ENCODE measurements at places on chromosomes 13 and 19.
A peak's percentile ranks its signal among the peaks of the same experiment; 100 is the strongest.

DNA sequence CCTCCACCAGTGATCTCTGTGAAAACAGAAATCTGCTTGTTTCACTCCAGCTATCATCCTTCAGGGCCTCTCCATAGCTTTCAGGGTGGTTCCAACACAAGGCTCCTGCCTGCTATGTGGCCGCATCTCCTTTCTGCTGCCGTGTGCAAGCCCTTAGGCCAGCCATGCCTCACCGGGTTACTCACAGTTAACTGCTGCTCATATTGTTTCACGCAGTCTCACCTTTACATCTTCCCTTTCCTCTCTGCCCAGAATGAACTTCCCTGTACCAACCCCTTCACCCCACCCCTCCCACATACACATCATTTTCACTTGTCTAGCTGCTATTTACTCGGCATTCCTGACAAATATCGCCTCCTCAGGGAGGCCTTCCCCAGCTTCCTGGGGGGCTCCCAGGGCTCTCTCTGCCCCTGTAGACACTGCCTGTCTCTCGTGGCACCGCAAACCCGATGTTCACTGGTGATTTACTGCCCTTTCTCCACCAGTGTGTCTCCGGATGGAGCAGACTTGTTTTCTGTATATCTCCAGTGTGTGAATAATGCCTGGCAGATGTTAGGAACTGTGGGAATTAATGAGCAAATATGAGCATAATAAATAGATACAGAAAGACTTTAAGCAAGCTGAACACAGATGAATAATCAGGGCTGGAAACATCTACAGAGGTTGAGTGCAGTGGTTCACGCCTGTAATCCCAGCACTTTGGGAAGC is 39.3 kb upstream of the GPR183 start:
- no peak for DNase-seq

DNA sequence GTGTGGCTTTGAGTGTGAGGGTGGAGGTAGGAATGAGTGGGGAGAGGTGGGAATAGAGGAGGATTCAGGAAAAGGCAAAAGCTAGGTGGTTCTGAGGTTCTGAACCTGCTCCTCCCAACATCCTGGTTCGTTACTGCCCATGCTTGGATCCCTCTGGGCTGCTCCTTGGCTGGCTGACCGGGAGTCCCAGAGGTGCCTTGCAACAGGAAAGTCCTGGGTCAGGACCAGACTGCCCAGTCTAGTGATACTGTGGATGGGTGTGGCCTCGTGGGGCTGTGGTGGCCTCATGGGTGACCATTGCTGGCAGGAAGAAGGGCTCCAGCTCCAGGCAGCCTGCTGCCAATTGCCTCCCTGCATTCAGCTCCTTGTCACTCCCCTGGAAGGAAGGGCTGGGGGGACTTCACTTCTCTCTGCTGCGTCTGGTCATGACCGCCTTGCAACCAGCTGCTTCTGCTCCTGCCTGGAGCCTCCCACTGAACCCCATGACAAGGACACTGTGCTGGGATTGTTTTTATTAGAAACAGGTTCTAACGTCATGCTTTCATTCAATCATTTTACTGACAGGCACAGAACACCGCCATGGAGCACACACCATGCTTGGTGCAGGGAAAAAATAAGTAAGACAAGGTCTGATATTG is 61.5 kb upstream of the UBL3 start:
- no peak for DNase-seq

DNA sequence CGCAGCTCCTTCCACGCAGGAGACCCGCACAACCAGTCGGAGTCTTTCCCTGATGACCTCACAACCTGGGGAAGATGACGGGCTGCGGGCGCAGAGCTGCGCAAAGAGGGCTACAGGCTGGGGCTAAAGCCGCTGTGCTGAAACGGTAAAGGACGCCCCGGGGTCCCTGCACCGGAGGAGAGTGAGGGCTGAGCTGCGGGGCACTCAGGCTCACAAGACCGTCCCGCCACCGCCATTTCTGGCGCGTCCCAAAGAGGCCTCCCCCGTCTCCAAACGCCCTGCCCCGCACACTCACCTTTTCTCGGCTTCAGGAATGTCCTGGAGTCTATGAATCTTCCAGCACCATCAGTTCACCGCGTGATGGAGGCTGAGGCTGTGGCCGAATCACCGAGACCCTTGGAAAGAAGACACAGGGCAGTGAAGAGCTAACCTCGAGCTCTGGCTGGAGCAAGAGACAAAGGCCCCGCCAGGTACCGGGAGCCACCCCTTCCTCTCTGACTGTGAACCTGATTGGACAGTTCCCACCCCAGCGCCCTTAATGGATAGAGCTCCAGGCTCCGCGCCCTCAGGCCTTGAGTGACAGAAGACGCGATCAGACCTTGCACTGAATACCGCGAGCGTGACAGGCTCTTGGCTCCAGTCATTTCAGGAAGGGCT is 41.8 kb upstream of the ZNF429 start:
- DNase-seq, result peak; percentile 92

DNA sequence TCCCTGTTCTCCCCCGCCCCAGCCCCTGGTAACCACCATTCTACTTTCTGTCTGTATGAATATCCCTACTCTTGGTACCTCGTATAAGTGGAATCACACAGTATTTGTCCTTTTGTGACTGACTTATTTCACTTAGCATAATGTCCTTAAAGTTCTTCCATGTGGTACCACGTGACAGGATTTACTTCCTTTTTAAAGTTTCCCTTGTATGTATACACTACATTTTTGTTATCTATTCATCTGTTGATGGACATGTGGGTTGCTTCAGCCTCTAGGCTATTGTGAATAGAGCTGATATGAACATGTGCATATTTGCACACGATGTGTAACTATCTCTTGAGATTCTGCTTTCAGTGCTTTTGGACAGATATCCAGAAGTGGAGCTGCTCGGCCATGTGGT is 59.6 kb upstream of the GJB6 start:
- DNase-seq, result no peak

DNA sequence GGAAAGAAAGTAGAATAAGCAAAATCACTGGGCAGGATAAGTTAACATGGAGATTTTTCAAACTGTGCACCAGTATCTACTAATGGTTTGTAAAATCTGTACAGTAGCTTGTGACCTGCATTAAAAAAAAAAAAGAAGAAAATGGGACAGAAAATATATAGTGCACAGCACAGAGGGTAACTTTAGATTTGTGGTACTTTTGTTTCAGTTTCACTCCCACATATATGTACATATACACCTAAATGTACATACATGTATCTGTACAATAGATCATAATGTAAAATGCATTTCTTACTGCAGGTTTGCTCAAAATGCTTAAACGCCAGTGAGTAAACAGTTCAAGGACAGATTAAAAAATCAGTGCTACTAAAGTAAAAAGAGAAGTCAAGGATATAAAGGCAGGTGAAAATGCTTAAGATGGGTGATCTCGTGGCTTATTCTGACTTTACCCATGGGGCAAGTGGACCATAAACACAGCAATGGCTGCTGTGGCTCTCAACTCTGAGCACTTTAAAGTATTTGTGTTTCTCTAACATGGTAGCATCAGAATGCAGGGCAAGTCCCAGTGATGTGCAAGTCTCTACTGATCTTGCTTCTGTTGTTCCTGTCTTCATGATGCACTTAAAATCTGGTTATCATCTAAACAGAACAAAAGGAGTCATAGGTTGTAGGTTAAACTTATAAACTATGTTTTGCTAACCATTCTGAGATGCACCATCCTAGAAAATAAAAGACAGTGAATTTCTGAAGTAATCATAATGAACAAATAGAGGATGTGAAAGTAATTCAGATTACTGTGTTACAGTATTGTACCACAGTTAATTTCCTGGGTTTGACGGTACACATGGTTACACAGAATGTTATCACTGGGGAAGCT is 112.3 kb downstream of the MIPEP start:
- DNase-seq, result no peak

GRCh38 chr19:1856698-1857603 is 6.4 kb downstream of the KLF16 start:
- DNase-seq, result no peak

- DNase-seq, result no peak
These were observed 658 bp downstream of the CLPP start for GRCh38 chr19:6362027-6362350.

GRCh38 chr13:39036212-39036611 is 1.7 kb downstream of the PROSER1 start:
- no peak for DNase-seq

DNA sequence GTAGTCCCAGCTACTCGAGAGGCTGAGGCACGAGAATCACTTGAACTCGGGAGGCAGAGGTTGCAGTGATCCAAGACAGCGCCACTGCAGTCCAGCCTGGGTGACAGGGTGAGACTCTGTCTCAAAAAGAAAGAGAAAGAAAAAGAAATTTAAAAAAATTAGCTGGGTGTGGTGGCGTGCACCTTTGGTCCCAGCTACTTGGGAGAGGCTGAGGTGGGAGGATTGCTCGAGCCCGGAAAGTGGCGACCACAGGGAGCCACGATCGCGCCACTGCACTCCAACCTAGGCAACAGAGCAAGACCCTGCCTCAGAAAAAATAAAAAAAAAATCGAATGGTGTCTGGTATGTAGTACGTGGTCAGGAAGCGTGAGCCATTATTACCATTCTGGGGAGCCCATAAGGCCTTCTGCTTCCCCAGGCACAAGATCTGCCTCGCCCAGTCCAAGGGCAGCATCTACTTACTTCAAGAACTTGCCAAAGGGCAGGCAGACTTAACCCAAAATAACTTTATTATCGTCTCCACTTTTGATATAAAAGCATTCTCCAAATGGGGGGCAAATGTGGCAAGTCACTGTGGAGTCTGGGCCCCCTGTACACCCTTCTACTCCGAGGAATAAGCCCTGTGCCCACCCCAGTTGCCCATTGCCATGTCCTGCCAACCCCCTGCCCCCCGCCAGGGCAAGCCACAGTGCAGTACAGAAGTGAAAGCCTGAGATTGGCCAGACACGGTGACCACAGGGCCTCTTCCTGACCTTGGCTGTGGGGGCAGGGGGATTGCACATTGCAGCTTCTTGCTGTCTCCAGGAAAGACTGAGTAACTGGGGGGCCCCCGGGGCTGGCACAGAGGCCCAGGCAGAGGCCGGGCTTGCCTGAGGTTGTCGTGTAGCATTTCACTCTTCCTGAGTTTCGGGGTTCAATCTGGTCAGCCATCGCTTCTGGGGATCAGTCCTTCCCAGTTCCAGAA is 12.6 kb downstream of the CCL25 start:
- no peak for DNase-seq

GRCh38 chr19:27652281-27652680 is 1560.7 kb downstream of the UQCRFS1 start:
- DNase-seq, result no peak

DNA sequence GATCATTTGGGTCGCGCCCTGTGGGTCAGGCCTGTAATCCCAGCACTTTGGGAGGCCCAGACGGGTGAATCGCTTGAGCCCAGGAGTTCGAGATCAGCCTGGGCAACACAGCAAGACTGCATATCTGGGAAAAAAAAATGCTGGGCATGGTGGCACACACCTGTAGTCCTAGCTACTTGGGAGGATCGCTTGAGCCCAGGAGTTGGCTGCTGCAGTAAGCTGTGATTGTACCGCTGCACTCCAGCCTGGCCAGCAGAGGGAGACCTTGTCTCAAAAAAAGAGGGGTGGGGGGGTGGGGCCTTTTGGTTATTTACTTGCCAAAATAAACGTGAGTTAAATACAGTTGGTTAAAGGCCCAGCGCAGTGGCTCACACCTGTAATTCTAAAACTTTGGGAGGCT is 9.8 kb upstream of the ZNF544 start:
- DNase-seq, result no peak

- DNase-seq, result no peak
These were observed 14.0 kb downstream of the ZNF552 start for GRCh38 chr19:57800696-57801095.

DNA sequence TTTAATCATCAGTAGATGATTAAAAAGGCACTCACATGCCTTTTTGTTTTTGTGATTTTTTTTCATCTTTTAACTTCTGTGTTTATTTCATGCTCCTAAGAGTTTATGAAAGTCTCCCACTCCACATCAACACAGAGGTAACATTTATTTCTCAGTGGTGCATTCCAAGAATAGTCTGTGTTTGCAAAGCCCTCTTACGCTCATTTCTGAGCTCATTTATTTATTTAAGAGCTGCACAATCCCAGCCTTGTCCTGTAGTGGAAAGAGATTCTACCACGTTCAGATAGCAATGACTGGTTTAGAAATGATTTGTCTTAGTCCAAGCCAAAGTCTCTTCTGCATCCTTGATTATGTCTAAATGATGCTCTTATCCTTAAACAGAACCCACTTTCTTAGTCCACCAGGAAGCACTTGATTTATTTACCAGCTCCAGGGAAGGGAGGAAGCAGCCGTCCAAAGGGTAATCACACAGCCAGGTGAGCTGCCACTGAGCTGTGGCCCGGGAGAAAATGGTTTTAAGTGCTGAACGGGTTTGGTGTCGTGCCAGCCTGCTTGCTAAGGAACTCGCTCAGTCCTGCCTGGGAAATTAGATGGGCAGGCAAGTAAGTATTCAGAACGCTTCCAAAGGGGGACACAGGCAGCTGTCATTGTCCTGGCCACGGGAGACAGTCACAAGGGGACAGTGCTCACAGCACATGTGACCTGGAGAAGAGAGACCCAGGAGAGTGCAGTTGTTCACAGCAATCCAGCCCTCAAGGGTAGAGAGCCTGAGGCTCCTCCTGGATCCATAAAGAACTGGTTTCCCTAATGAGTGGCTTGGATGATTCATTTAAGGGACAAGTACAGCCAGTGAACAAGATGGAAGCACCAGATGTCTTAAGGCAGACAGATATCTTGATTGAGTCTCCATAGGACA is 131.8 kb upstream of the WASF3 start:
- no peak for DNase-seq

- DNase-seq, result peak; percentile 32
These were observed 178.2 kb downstream of the GPC5 start for GRCh38 chr13:91576590-91576989.

DNA sequence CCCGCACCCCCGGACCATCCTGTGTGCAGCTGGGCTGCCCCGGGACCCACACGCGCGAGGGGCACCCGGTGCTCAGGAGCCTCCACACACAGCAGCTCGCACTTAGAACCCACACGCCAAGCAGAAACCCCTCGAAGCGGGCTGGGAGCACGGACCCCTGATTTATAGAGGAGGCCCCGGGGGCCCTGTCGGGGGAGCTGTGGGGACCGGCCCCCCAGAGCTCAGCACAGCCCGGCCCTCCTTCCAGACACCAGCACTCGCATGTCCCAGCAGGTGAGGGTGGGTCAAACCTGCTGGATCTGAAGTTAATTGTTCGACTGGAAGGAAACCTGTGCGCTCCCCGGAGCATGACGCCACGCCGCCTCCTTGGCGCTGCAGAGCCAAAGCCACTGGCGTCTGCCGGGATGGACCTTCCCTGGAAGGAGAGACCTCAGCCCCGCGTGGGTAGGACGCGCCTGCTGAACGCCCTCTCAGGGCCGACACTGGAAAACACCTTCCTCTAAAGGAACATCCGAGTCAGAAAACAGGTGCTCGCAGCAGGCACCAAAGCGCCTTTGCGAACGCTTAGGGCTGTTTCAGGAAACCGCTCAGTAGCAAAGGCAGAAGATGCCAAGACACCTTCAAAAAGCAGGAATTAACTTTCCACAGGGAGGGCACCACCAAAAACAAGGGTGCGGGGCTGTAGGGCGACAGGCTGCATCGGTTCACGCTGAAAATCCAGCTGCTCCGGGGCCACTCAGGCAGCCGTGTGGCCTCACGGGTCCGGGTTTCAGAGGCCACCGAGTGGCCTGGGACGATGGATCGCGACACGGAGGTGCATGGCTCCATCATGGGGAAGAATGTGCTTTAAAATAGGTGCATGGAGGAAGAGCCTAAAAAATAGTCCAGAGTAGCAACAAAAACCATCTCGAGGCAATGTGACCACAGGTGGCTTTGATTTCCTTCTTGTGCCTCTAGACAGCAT is 37.8 kb upstream of the GRTP1 start:
- DNase-seq, result no peak

GRCh38 chr13:27128825-27129627 is 42.6 kb downstream of the USP12 start:
- DNase-seq, result no peak

GRCh38 chr19:47228937-47229675 is 1.9 kb downstream of the BBC3 start:
- no peak for DNase-seq

GRCh38 chr13:74629985-74630384 is 495.8 kb upstream of the KLF12 start:
- no peak for DNase-seq

Measured in D341Med (cell line).